Osteoblast (primary cell): ENCODE measurements at places on chromosomes 3 and 15. TPM values are rescaled to one million over a fixed set of nuclear protein-coding genes. Genes with fewer than 3 reads are reported as not detected.

NUDT16 gene
- total RNA-seq: 10.0 and 10.1 TPM in 2 replicates

ARL6IP5 gene
- 91.2 and 99.9 TPM in 2 replicates for total RNA-seq

NPAP1 gene
- total RNA-seq: not detected in 2 replicates

ZNF385D gene
- total RNA-seq: 2.5 and 2.9 TPM in 2 replicates

DNA sequence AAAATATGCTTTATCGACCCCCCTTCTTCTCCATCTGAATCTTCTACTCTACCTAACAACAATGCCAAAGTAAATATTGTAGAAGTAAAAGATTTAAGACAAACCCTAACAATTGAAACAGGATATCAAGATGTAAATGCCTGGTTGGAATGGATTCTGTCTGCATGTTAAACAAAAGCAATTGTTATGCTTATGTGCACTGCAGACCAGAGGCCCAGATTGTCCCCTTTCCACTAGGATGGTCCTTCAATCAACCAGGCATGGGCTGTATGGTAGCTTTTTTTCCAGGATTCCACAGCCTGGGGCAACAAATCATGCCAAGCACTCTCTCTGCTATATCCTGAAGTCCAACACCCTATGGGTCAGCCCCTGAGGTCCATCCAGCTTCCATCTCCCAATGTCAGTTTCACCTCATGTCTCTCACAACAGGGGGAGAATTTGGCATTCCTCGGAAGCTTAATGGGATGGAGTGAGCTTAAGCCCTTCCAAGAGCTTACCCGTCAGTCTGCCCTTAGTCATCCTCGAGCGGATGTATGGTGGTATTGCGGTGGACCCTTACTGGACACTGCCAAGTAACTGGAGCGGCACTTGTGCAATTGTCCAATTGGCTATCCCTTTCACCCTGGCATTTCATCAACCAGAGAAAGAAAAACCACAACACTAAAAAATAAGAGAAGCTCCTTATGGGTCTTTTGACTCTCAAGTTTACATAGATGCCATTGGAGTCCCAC, 36.2 kb downstream of the ZNF589 start:
- DNase-seq: no peak

- no peak for DNase-seq
These were observed 25.3 kb upstream of the IL20RB start for GRCh38 chr3:136932523-136932922.

DNA sequence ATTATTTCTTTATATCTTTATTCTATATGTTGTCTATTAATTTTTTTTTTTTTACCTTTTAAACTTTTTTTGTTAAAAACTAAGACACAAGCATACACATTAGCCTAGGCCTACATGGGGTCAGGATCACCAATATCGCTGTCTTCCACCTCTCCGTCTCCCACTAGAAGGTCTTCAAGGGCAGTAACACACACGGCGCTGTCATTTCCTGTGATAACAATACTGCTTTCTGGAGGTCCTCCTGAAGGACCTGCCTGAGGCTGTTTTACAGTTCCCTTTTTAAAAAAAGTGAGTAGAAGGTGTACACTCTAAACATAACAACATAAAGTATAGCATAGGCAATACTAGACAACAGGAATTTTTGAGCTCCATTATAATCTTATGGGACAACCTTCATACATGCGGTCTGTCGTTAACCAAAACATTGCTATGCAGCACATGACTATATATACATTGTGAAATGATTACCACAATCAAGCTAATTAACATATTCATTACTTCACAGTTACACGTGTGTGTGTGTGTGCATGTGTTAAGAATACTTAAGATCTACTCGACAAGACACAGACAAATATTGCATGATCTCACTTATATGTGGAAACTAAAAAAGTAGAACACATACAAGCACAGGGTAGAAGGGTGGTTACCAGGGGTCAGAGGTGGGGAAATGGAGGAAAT, 20.8 kb downstream of the RAB6B start:
- DNase-seq: no peak

DNA sequence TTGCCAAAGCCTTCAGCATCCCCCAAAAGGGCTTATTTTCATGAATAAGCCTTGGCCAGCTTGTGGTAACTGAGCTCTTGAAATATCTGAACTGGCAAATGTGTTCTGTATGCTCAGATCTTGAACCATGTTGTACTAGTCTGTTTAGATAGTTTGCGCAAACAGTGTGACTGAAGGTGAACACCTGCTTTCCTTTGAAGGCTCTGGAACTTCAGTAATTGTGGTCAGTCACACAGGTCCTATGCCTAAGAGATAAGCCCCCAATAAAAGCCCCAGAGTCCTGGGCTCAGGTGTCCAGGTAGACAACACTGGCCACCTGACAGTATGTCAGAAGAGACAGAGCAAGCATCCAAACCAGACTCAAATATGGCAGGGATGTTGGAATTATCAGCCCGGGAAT, 5.4 kb downstream of the TUBGCP5 start:
- DNase-seq: no peak

GRCh38 chr3:150877303-150877702, 27.9 kb downstream of the MINDY4B start:
- no peak for DNase-seq

DNA sequence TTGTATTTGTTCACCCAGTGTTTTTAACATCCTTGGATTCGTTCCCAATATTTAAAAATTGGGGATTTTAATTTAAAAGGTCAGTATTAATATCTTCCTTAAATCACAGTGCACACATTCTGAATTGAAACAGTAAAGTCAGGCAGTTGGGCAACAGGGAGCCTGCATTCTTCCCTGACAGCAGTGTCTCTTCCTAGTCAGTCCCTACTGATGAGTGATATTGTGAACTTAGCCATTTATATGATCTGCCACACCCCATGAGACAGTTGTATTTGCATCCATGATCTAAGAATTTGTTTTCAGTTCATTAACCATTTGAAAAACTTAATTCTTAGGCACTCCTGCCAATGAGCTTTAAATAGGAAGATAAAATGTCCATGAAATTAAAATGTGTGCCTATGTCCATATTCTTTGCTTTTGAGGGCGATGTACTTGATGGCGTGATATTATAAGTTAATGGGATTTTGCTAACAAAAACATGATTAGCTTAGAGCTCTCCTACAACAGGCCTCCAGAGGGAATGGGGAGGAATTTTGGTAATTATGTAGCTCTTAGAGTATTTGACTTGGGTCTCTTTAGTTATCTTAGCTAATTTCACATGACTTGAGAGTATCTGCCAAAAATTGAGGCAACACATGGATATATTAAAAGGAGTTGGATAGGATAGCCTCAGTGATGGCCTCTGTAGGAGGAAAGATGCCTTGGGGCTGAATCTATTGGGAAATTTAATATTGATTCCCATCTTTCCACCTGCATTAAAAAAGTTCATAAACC, 219.3 kb downstream of the PTPRG start:
- no peak for DNase-seq

- no peak for DNase-seq
These were observed 898.7 kb downstream of the NSUN3 start for GRCh38 chr3:94961423-94962100.
